Dermis microvascular lymphatic vessel endothelial cell (primary cell): ENCODE measurements at places on chromosomes 1 and 21.

- no peak for DNase-seq
Observed at GRCh38 chr1:191739544-191739943, 418.7 kb upstream of the RGS18 start.

DNA sequence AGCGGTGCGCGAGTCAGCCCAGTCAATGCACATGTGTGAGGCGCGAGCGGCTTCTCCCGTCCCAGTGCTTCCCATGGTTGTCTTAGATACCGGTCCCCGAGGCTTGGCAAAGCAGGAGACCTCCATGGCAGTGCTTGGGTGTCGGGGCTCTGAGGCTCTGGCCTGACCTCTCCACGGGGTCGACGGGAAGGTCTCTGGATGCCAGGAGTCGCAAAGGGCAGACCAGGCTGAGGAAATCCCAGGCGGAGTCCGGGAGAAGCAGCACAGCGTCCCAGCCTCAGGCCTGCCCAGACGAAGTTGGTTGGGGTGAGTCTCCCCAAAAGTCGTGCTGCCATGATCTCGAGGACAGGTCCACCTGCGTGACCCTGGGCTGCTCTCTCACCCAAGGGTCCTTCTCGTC lies 3881.6 kb downstream of the SRGAP2C start:
- DNase-seq, result no peak

GRCh38 chr1:229674042-229674441 lies 48.0 kb downstream of the URB2 start:
- DNase-seq, result no peak

GRCh38 chr1:119040906-119041305 lies 52.8 kb upstream of the TBX15 start:
- no peak for DNase-seq

DNA sequence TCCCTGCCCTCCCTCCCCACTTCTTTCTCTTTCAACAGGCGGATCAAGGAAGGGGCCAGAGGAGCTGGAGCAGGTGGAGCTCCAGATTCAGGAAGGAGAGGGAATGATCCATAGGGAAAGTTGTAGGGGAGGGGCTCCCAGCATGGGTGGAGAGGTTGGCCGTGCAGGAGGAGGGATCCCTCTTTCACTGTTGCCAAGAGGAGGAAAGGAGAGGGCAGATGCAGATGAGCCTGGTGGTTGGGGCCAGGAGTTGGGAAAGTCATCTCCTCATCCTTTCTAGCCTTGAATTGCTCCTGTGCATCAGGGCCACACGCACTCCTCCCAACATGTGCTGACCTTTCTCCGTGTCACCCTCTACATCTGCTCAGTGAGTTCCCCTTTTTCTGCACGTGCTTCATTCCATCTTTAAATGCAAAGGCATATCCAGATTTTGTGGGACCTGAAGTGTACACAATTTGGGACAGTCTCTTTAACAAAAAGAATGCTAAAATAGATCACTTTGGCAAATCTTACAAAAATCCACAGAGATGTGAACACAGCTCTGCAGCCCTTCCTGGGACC lies 32.4 kb downstream of the ZBTB18 start:
- no peak for DNase-seq

DNA sequence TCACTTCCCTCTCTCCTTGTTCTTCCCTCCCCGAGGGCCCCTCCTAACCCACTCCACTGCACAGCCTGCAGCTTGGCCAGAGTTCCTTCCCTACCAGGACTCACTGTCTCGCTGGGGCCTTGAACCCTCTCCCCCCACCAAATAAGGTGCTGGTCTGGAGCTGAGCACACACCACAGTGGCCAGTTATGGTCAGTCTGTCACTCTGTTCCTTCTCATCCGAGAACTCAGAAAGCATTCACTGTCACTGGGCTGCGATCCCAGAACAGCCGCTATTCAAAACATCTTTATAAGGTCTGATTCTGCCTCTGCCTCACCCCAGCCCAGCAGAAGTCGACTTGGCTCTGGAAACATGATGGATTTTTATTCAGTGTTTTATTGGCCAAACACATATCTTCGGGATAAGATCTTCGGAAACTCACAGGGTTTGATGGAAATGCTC lies 19.8 kb upstream of the LBR start:
- DNase-seq, result no peak

GRCh38 chr1:190250368-190250767 lies 227.3 kb downstream of the BRINP3 start:
- DNase-seq, result no peak

DNA sequence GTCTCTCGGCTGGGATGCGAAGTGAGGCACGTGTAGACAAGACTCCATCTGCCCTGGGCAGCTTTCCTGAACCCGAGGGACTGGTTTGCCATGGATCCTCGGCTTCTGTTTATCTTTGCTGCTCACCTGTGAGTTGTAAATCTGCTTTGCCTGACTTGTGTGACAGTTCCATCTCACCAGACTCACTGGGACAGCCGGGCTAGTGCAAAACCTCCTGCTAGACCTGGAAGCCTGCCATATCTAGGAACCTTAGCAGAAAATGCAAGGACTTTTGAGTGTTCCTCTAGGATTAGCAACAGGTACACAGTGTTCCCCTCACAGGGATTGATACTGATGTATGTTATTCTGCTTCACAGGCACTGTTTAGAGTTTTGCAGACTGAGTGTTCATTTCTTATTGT lies 218.6 kb downstream of the URB2 start:
- no peak for DNase-seq

- DNase-seq, result no peak
Observed at GRCh38 chr1:174090471-174090870, 68.3 kb upstream of the RC3H1 start.

DNA sequence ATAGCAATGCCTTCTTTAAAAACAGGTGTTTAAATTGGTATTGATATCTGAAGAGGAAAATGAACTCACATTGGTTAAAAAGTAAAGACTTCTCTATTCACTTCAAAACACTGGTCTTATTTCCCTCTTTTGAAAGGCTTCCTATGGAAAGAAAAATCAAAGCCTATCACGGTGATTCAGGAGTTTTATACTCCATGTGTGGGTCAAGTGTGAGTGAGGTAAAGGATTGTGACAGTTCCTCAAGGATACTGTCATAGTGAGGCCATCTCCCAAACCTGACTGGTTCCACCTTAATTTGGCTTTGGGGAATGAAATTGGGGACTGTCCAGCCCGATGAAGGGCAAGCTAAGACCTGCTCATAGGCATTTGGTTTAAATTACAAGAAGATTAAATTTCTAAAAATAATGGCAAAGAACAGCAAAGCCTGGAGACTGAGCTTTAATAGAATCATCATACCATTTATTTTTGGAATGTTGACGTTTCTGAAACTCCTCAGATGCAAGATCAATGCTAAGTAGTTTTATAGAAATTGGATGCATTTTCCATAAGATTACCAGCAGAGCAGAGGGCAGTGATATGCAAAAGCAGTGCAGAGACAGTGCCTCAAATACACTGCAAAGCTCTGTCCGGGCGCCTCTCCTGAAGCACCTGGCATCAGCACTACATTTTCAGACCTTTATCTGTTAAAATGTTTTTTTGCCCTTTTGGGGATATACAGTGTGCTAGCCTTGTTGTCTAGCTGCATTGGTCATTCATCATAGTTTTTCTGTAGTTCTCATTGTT lies 302.1 kb upstream of the SGIP1 start:
- no peak for DNase-seq

GRCh38 chr21:31732597-31733550 lies 956 bp upstream of the SCAF4 start:
- peak; percentile 4 for DNase-seq

DNA sequence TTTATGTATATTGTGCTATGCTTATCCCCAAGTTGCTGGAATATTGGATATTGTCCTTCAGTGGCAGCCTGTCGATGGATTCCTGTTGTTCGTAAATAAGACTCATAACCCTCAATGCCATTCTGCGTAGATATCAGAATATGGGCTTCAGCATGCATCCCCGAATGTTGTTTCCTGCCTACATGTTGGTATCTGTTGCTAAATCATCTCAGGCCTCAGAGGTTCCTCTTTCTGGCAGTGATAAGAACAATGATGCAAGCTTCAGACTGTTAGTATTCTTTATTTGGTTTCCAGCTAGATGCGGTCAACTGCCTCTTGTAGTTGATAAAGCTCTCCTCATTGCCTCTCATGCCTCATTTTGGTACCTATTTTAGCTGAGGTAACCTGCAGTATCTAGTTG lies 2082.6 kb downstream of the MRPL39 start:
- peak; percentile 0 for DNase-seq

DNA sequence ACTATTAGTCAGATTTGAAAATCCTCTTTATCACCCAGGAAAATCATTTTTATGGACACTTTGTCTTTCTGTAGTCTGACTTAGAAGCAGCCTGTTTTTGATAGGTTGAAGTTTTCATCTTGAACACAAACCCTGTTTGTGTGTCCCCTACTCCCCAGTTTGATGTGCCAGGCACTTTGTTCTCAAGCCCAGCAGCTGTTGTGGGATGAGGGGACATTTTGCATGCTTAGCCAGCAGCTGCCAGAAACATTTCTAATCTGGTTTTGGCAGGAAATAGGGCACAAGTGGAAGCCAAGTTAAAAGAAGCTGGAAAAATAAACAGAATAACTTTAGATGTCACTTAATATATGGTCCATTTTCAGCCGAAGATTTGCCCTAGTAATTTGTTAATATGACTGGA lies 29.9 kb downstream of the ACTN2 start:
- peak; percentile 7 for DNase-seq

DNA sequence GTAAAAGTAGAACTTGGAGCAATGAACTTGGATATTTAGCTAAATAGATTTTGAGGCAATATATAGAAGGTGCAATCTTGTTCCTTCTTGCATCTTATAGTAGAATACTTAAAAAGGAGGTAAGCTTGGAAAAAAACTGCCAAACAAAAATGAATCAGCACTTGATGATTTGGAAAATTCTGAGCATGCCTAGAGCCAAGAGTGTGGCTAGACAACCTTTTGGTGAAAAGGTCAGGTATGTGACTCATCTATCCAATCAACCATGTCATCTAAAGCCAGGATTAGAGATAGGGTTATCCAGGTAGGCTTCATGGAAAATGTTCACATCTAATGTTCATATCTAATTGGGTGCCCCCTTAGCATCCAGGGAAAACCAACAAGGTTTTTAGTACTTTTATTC lies 515.0 kb downstream of the COL11A1 start:
- DNase-seq, result no peak

- peak; percentile 81 for DNase-seq
Observed at GRCh38 chr1:65254320-65255034, 54.9 kb upstream of the DNAJC6 start.

DNA sequence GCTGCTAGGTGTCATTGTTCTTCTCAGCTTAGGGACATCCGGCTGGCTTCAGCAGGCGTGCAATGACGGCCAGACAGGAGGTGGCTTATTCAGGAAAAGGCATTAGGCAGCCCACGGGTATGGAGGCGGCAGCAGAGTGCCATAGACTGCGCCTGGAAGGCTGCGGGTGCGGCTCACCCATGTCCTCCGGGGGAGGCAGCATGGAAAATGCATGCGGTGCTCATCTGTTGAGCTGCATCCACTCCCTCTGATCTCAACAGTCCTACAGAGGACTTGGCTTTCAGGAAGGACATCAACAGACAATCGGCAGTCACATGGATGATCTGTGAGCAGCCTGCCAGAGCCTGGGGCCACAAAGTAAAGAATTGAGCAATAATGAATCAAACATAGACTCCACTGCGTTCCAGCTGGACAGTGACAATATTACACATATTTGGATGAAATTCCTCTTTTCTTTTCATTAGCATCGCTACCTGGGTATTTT lies 42.9 kb downstream of the UMODL1 start:
- peak; percentile 71 for DNase-seq

DNA sequence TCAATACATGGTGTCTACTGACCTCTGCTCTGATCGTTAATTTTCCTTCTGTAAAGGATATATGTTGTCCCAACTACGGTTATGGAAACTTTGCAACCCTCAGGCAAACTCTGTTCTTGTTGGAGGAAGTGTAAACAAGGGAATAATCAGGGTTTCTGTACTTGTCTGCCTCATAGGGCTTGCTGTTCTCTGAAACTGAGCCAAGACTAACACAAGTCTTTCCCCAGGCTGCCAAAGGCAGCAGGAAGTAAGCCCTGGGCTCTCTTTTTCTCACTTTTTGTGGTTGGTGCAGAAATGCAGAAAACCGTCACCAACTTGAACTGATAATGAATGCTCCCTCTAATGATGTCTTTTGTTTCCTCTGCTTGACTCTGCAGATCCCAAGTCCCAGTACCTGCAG lies 7.6 kb downstream of the CYP4X1 start:
- peak; percentile 77 for DNase-seq

GRCh38 chr1:152777510-152778137 lies 2.7 kb downstream of the LCE1F start:
- DNase-seq, result no peak

DNA sequence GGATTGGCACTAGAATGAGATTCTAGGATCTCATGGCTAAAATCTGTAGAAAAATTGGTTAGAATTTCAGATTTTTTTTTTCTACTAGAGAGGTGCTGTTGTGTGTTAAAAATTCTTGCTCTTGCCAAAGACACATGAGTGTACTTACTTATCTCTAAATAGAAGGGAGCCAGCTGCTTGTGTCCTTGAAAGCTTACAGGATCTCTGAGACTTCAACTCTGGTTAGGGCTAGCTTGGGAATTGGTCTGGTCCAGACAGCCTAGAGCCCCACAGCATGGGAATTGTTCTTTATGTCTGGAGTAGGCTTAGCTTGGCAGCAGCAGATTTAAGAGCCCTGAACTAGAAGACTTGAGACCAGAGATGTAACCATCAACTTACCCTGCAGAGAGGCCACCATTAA lies 37.3 kb downstream of the MACO1 start:
- no peak for DNase-seq

- DNase-seq, result no peak
Observed at GRCh38 chr1:26701266-26701994, 5.6 kb downstream of the ARID1A start.

- no peak for DNase-seq
Observed at GRCh38 chr1:78620666-78621065, 418 bp downstream of the IFI44L start.

- DNase-seq, result no peak
Observed at GRCh38 chr1:154624746-154625643, 17.0 kb upstream of the ADAR start.

DNA sequence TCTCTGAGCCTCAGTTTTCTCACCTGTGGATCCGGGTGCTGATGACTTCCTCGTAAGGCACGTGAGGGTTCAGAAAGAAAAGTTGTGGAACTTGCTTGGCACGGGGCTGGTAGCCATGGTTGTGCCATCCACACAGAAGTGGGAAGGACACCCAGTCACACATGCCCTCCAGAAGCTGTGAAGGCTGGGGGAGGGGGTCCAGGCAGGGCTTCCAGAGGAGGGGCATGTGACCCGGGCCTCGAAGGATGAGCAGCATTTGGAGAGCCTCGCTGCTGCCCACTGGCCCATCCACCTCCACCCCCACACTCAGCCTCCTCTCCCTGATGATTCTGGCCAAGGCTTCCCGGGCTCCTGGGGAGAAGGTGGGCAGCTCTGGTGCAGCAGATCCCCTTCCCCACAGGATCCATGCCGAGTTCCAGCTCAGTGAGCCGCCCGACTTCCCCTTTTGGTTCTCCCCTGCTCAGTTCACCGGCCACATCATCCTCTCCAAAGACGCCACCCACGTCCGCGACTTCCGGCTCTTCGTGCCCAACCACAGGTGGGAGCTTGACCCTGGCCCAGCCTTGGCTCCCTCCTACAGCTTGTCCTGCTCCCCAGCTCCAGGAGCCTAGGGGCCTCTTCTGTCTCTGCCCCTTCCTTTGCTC lies 9.4 kb downstream of the SELENON start:
- no peak for DNase-seq
